ENCODE measurements at places on chromosomes 5 and 9.

- no peak for DNase-seq
Observed at GRCh38 chr9:84239343-84239742, 101.2 kb downstream of the SLC28A3 start.

DNA sequence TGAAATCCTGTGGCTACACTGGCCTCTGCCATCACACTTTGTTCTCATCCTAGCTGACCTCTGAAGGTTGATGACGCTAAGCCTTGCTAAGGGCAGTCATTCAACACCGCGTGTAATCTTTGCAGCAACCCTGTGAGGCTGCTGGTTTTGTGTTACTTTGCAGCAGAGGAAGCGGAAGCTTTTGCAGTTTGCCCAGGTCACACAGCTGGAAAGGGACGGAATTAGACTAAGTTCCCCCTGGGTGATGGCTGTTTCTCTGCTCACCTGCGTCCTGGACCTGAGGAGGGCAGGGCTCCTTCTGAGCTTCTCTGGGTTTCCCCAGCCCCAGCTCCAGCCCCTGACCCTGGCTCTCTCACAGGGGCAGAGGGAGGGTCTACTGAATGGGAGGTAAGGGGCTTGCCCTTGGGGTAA, 7.3 kb upstream of the SLC25A51 start:
- DNase-seq: no peak

GRCh38 chr5:122770477-122770876, 4.4 kb upstream of the SNX2 start:
- no peak for DNase-seq

DNA sequence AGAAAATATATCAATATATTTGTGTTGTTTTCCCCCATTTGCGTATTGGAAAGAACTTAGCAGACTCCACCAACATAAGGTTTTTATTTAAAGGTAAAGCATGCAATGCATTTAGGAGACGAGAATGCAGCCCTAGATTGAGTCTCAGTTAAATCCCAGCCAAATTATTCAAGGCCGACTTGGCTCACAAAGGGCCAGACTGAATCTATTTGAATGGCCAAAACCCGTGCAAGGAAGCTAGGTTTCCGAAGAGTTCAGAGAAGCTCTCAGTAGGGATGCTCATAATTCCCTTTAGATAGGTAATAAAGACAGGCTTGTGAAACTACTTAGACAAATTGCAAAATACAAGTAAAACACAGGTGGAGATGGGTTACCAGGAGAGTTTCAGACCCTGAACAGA, 520.3 kb downstream of the CDH9 start:
- no peak for DNase-seq

GRCh38 chr5:163498886-163499285, 6.5 kb upstream of the MAT2B start:
- no peak for DNase-seq

GRCh38 chr5:157761690-157762621, 18.4 kb downstream of the LSM11 start:
- no peak for DNase-seq

GRCh38 chr9:99365233-99365980, 143.3 kb downstream of the SEC61B start:
- no peak for DNase-seq

DNA sequence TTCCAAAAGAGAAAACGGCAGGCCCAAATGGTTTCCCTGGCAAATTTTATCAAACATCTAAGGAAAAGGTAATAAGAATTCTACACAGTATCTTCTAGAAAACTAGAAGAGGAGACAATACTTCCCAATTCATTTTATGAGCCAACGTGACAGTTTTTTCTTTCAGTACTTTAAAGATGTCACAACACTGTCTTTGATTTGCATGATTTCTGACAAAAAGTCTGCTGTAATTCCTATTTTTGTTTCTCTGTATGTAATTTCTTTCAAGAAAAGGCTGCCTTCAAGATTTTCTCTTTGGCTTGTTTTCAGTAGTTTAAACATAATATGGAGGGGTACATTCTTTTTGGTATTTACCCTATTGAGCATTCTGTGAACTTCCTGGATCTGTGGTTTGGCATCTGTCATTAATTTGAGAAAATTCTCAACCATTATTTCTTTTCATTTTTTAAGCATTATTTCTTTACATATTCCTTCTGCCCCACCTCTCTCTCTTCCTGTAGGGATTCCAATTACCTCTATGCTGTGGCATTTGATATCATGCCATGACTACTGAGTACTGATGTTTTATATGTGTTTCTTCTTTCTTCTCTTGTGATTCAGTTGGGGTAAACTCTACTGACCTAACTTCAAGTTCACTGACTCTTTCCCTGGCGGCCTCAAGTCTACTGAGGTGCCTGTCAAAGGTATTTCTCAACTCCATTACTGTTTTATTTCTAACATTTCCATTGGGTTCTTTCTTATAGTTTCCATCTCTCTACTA, 32.2 kb downstream of the ANKS6 start:
- no peak for DNase-seq

GRCh38 chr5:97224112-97224750, 41.2 kb upstream of the RIOK2 start:
- no peak for DNase-seq

- DNase-seq: peak; percentile 11
Observed at GRCh38 chr5:447501-447900, 4.5 kb downstream of the EXOC3 start.

GRCh38 chr5:4945296-4945695, 194.8 kb upstream of the ADAMTS16 start:
- no peak for DNase-seq

DNA sequence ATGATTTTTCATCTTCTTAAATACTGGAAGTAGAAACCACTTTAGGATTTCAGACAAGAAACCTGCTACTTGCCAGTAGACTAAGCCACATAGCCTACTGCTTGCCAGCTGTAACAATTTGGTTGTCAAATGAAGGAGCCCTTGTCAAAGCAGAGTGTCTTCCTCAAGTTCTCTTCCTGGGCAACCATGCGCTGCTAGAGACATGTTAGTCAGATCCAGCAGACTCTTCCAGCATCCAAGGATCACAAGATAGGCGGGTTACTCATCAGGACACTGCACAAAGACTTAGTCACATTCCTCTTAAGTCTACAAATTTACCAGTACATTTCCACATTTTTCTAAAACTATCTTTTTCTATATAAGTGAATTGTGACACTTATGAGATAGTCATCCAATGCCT, 24.4 kb downstream of the SKIC3 start:
- DNase-seq: no peak

DNA sequence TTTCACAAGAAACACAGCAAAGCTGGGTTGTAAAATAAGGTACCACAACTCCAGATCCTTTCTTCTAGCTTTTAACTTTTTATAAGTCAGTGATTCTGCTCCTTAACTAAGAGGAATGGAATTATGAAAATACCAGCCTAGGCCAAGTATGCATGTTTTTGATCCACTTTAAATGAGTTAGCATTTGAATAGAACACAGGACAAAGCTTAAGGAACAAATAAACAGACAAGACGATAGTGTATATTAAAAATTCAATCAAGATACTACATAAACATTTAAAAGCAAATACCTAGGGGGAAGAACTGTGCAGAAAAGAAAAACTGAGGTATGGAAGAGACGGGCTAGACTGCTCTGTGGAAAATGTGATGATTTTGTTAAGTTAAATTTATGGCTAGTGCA, 200.7 kb downstream of the LURAP1L start:
- no peak for DNase-seq

DNA sequence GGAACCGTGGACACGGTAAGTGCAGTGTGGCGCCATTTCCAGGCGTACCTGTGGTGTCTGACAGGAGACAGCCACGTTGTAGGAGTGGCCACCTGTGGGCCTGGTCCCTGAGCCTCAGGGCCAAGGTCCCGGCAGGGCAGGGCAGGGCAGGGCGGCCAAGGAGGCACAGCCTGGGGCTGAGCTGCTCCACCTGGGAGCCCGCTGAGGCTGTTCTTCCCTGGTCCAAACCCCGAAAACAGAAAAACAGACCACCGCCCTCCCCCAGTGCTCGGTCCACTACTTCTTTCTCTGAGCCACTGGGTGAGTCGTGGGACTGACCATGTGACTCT, 8.6 kb downstream of the PMPCA start:
- DNase-seq: no peak

- DNase-seq: no peak
Observed at GRCh38 chr5:128574041-128574440, 36.0 kb upstream of the FBN2 start.

- no peak for DNase-seq
Observed at GRCh38 chr5:135964670-135965320, 10.0 kb upstream of the LECT2 start.

GRCh38 chr5:10475931-10476676, 34.4 kb downstream of the ROPN1L start:
- DNase-seq: no peak

DNA sequence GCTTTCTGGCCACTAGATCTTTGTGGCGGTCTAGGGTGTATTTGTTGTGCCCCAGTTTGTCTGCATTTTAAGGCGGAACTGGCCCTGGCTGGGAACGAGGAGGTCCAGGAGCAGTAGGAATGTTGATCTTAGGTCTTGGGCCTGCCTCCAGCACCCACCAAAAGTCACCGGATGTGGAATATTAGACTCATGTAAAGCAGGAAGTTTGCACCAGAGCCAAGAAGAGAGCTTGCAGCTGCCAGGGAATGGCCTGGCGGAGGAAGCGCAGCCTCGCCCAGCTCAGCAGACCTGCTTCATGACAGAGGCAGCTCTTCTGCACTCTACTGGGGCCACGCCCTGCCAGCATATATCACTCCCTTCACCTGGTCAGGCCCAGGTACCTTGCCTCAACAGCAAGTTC, 3.3 kb downstream of the GPX3 start:
- peak; percentile 69 for DNase-seq

DNA sequence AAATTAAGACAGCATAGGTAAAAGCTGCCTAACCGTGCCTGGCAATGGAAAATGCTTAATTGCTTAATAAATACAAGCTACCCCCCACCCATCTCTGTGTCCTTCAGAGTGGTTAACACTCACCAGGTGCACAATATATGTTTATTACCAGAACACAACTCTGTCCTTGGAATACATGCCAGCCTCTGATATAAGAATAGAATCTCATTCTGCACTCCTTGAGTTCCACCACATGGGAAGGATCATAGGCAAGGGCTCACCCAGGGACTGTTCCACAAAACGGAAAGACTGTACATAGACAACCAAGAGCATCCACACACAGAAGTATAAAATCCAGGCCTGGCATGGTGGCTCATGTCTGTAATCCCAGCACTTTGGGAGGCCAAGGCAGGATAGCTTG, 91.4 kb downstream of the STRBP start:
- DNase-seq: no peak

DNA sequence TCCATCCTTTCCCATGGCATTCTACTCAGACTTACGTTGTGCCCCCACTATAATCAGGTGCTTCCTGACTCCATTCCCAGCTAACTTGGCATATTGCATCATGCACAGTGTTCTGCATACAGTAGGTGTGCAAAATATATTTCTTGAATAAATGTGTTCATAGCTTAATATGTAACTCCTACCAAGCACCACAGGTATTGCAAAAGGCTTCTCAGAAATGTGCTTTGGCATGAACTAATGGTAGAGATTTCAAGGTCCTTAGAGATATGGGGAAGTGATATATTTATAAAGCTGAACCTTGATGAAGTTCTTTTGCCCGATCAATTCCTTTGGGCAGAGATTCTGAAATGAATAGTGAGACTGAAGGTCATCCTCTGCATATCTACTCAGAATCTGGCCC, 220.4 kb downstream of the KCTD16 start:
- no peak for DNase-seq

DNA sequence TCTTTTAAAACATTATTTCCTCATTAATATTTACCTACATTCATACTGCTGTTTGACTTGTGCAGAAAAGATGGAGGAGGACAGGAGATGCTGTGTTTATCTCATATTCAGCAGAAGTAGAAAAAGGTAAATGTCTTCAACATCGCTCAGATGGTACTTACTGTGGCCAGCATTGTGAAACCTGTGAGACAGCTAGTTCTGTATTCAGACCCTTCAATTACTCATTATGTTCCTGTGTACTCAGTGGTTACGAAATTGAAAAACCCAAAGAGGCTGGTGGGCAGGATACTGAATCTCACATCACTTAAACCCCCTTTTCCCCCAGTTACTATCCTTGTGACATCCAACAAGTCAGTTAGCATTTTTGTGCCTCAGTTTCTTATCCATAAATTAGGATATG, 216.0 kb downstream of the KDM4C start:
- DNase-seq: no peak

- peak; percentile 36 for DNase-seq
Observed at GRCh38 chr5:9265441-9266287, 280.2 kb downstream of the SEMA5A start.

- DNase-seq: no peak
Observed at GRCh38 chr9:137723783-137724445, 105.1 kb downstream of the EHMT1 start.

DNA sequence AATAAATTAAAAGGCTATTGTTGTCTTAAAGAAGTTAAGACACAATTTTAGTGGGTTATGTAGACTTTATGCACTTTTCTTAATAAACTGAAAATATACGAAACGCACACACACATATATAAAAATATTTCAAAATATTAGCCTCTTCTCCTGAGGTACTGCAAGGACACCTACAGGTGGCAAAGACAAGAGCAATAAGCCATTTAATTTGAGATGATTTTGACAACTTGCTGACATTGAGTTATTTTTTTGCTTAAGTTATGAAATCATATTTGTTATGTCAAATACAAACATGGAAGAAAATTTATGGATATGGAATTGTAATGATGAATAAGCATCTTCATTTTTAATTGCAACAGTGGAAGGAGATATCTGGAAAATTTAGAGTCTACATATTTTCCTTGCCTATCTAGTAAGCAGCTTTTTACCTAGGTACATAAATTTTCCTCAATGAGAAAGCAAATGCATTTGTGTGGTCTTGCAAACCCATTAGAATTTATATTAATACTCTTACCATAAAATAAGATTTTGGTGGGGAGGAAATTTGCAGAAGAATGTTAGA, 301.6 kb downstream of the ISL1 start:
- no peak for DNase-seq

- DNase-seq: no peak
Observed at GRCh38 chr5:37478121-37478894, 99.2 kb downstream of the WDR70 start.

DNA sequence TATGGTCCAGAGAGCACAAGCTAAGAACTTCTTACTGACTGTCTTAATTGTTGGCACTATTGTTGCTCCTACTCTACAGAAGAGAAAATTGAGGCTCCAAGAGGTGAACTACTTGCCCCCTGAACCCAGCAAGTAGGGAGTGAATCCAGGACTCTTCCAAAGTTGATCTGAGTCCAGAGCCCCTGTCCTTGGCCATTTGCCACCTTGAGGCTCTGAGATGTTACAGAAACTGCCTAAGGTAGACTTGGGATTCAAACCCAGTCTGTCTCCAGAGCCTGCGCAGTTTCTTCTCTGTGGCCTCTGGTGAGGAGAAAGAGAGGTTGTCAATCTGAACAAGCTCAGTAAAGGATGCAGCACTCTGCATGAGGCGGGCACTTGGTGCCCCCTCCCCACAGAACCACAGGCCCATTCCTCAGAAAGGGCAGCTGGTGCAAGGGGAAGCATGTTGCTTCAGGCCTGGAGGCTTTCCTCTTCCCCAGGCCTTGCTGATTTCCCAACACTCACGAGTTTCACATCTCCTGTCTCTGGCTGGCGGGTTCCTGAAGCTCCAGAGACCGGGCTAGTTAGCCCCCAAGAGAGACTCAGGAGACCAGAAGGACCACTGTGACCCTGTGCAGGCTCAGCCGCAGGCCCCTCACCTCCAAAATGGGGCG, 2.9 kb upstream of the LCP2 start:
- DNase-seq: no peak
